ENCODE measurements at places on chromosomes 7 and 10.

DNA sequence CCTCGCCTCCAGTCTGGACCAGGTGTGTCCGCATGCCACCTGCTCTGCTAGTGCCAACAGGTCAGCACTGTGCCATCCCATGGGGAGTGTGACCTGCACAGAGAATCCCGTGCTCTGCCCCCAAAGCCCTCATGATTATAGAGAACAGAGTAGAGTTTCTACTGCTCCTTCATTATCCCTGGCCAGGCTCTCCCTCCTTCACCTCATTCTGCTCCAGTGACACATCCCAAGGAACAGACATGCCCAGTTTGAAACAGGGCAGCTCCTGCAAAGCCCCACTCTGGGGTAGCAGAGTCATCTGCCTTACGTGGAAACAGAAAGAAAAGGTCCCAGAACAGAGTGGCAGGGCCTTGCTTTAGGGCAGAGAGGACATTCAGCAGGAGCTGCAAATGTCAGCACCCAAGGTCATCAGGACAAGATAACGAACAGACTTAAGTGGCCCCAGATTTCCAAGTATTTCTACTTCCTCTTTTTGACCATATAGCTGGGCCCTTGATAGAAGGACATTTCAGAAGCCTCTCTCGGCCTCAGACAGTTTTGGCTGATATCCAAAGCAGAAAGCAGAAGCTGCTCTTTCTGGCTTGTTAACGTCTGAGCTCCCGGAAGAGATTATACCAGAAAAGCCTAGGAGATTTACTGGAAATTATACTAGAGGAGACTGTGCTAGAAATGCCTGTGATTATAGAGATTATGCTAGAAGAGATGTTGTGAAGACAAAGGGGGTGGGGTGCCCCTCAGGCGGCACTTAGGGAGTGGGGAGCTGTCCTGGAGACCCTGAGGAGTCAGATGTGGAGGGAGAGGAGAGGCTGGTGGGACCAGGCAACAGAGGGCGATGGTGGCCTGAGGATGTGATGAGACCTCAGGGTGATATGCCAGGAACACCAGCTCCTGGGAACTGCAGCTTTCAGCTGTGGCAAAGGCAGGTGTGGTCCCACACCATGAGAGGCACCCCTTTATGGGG, 12.6 kb downstream of the TMEM176B start:
- no peak for DNase-seq

DNA sequence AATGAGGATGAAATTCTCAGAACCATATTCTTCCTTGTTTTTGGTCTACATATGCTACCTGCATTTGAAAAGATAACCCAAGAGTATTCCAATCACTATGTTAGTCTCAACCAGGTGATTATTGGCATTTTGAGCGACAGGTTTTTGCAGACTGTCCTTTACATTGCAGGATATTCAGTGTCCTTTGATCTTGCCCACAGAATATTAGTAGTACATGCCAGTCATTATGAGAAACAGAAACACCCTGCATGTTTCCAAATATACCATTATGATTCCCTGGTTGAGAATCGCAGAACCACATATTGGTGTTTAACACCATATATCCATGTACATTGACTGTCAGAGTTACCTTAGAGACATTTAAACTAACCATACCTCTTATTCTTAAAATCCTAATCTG, 30.6 kb downstream of the TMEM243 start:
- DNase-seq, result no peak

DNA sequence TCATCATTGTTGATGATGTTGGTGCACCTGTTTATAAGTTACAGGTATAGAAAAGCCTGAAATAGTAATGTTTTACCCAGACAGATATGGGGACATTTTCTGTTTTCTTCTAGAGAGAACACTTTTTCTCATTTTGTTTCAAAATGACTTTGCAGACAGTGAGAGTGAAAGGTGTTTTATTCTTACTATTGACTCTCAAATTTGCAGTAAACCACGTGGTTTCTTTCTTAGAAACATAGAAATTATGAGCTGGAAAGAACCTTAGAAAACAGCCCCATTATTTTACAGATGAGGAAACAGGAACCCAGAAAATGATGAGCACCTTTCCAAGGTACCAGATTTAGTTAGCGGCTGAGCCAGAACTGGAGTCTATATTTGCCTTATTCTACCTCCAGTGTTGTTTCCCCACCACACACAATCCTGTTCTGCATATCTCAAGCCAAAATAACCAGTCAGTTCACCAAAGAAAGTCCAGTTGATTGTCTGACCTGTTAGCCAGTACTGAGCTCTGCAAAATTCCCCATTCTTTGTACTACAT, 138.9 kb upstream of the AHR start:
- no peak for DNase-seq

DNA sequence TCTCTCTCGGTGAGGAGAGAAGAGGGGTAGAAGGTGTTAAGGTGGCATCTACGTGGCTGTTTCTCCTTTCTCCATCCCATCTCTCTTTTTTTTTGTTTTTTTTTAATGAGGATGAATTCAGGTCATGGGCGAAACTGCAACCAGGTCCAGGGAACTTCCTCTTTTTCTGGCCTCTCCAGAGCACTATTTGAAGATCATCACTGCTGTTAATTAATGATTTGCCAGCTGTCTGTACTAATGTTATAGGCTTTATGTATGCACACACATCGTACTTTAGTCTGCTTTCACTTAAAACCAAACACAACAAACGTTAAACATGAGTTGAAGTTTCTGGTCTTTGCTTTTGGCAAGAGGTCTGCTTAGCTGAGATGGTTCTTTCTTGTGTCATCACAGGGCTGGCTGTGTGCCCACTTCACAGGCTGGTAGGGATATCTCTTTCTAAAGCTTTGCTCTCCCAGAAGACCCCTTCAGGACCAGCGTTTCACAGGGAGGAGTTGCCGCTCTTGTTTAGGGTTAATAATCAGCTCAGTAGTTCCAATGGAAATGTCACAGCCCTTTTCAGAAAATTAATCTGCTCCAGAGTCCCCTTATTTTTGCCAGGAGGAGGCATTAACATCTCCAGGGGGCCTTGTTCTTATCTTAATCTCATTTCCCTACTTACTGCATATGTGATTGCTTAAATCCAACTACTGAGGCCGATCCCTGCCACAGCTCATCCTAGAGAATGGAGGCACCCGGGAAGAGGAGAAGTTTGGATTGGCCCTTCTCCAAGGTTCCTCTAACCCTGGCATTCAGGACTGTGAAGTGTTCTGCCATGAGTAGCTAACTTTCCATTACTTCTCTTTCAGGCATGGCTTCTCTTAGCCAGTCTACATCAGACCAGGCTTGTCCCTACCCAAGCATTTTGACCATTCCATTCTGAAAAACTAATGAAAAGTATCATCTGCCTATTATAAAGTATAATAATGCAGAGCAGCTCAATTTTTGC, 273.9 kb upstream of the NFE2L3 start:
- DNase-seq, result no peak

GRCh38 chr7:34523226-34523918, 134.6 kb upstream of the NPSR1 start:
- DNase-seq, result no peak

GRCh38 chr10:79247373-79248137, 99.7 kb upstream of the PPIF start:
- peak; percentile 21 for DNase-seq

DNA sequence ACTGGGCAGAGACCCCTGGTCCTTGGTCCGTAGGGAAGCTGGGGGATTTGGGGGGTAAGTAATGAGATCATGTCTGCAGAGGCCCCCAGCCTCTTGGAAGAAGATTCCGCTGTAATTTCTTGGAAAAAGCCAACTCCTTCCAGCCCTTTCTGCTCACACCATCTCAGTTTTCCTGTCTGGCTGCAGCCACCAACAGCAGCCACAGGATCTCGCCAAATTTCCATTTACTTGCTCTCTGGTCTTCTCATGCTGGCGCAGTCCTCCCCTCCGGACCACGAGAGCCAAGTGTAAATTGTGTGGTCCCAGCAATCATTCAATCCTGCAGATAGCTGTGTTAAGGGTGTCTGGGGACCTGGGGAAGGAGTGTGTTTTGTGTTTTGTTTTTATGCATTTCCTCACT, 49.6 kb downstream of the ASB13 start:
- no peak for DNase-seq

DNA sequence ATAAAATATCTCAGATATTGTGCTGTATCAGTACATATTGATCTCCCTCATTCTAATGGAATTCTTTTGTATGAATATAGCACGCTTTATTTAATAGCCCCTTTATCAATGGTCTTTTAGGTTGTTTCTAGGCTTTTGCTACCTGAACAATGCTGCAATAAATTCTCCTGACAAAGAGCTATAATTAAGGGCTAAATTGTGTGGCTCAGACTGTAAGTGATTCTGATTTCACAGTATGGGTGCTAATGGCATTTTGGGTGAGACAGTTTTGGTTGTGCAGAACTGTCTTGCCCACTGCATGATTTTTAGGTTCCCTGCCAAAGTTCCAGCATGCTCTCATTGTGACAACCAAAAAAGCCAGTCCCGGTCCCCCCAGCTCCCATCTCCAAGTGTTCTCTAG, 363.2 kb downstream of the REEP3 start:
- no peak for DNase-seq

- no peak for DNase-seq
These were observed 33.2 kb downstream of the CNNM2 start for GRCh38 chr10:102951316-102951715.

- peak; percentile 51 for DNase-seq
These were observed 35.9 kb upstream of the AP5Z1 start for GRCh38 chr7:4739528-4739992.

GRCh38 chr10:73413108-73413527, 740 bp downstream of the ANXA7 start:
- peak; percentile 60 for DNase-seq

DNA sequence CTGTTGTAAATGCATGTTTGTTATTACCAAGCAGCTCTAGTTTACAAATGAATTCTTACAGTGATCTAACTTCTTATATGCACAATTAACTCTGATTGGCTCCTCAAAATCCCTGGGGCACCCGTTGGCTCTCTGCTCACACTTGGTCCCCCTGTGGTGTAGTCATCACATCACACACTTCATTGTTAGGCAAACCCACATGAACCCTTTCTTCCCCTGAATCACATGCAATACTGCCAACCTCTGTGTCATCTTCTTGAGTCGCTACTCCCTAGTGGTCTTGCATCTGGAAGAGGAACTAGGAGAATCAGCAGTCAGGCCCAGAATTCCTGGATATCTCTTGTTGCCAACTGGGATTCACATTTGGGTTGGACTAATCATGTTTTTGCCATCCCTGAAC, 73.1 kb downstream of the CD36 start:
- DNase-seq, result no peak

DNA sequence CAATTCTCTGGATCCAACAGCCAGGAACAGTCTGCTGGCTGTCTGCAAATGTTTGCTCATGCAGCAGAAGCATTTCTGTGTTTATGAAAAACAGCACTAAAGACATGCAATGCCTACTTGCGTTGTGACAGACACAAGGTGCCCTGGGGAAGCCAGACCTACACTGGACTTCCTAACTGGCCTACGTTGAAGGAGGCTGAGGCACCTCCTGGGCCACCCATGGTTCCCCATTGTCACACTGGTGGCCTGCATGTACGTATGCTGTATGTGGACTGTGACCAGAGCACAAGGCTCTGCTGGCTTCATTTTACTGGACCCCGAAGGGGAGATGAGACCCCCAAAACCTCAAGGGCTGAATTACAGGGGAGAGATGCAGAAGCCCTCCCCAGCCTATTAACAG, 27.7 kb downstream of the PSAP start:
- DNase-seq, result no peak

DNA sequence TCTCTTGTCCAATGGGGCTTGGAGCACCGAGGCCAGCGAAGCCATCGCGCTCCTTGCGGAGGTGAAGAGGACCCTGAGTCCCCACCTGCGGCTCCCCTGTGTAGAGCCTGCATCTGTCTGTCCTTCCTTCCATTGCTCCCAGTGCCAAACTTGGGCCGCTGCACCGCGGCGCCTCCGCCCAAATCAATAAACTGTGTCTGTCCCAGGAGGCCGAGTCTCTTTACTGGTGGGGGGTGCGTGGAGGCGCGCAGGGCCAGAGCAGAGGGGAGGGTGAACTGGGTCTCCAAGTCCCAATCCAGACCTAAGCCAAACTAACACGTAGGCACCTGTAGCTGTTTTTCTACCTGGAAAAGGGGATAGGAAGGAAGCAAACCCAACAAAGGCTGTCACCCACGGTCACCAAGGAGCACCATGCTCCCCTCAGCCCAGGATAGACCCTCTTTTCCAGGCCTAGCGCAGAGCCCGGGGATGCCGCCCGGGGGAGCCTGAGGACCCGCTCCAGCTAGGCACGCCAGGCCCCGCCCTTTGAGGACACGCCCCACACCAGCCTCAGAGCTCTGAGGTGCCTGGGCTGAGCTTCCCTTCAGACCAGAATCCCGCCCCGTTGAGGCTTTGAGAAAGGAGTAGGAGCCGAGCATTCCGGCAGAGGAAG, 1.2 kb upstream of the CHAT start:
- peak; percentile 43 for DNase-seq

DNA sequence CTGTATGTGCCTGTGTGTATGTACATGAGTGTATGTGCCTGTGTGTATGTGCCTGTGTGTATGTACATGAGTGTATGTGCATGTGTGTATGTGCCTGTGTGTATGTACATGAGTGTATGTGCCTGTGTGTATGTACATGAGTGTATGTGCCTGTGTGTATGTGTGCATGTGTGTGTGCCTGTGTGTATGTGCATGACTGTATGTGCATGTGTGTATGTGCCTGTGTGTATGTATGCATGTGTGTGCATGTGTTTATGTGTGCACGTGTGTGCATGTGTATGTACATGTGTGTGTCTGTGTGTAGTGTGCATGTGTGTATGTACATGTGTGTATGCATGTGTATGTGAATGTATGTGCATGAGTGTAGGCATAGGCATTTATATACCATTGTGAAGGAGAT, 274.8 kb downstream of the ADARB2 start:
- no peak for DNase-seq

DNA sequence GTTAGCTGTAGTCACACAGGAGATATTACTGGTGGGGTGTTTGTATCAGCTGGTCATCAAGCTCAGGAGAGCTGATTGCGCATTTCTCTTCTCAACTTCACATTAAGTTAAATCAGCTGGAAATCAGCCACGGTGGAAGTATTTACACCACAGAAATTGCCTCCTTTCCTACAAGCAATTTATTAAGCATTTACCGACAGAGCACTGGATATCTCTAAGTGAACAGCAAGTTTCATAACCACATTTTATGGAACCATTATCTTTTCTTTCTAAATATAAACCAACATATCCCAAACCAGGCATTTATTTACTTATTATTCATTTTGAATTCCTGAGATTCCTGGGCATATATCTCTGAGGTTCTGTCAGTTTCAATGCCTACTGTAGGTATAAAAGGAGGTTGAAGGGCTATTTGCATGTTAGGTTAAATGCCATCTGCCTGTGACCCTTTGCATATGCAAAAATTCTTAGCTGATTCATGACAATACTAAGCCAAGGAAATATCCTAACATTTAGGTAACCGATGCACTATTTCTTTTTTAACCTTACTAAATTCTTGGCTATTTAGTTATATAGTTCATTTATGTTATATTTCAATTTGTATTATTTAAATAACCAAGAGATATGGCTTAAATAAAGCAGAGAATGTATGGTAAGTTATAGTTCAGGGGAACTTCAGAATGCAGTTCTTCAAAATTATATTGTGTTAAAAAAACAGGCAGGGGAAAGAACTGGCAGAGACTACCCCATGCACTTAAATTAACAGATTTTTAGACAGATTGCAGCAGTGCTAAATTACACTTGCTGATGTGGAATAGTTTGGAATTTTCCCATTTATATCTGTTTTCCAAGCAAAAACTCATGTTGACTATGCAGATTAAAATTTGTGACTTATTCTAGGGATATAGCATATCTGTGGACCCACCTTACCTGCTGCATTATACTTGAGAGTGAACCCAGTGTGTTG, 56.8 kb downstream of the DYNC1I1 start:
- DNase-seq, result no peak

Data from stimulated activated CD4-positive, alpha-beta T cell treated with anti-CD3 and anti-CD28 coated beads, Interleukin-15, amount 100 ng/mL, for 24 hours (primary cell).